ENCODE measurements at places on chromosomes 7 and 10. TPM values are rescaled to one million over a fixed set of nuclear protein-coding genes. Genes with fewer than 3 reads are reported as not detected.

Gene RET
- total RNA-seq, result not detected

- DNase-seq, result peak; percentile 74
These were observed 166.0 kb downstream of the SNX13 start for GRCh38 chr7:17774248-17774647.

- no peak for DNase-seq
These were observed 272.7 kb downstream of the CELF2 start for GRCh38 chr10:11290156-11290890.

- peak; percentile 59 for DNase-seq
These were observed 10.3 kb upstream of the GLI3 start for GRCh38 chr7:42247301-42247700.

DNA sequence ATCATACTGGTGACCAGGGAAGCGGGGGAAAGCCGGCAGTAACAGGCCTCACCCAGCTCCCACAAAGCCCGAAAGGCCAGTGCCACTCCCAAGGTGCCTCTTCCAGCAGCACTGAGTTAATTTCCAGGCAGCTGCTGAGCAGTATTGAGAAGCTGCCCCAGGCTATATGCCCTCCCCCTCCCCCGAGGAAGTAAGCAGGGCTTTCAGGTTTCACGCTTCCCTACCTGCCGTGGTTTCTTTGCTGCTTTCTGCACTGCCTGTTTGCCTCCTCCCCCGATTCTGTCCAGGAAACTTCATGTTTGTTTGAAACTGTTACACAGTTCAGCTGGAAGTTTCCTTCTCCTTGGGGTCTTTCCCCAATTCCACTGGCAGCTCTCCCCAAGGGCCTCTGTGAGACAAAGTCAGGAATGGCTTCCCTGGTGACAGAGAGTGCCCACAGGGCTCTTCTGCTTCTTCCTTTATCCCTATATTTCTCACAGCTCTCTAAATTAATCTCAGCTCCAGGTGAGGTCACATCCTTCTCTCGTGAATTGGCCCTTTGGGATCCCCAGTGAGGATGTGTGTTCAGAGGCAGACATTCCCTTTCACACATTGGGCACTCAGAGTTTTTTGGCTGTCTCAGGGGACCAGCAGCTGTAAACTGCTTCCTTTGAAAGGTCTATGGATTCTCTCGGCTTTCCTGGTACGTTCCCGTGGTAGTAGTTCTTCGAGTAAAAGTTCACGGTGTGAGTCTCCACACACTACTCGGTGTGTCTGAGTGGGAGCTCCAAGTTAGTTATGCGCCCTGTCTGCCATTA is 19.4 kb downstream of the C1GALT1 start:
- no peak for DNase-seq
